LoVo (cell line): ENCODE measurements at places on chromosomes 1 and 21.
A peak's percentile ranks its signal among the peaks of the same experiment; 100 is the strongest.

GRCh38 chr1:162639718-162640117, 7.5 kb downstream of the DDR2 start:
- no peak for DNase-seq

- DNase-seq: no peak
Observed at GRCh38 chr1:64308866-64309265, 105.4 kb downstream of the UBE2U start.

- no peak for DNase-seq
Observed at GRCh38 chr1:167529829-167530474, 11.6 kb upstream of the CD247 start.

GRCh38 chr1:26281971-26282370, 2.1 kb downstream of the SH3BGRL3 start:
- DNase-seq: no peak

GRCh38 chr1:188023206-188023605, 1194.5 kb downstream of the PLA2G4A start:
- DNase-seq: no peak

GRCh38 chr1:35544976-35545375, 12.2 kb downstream of the KIAA0319L start:
- peak; percentile 26 for DNase-seq

DNA sequence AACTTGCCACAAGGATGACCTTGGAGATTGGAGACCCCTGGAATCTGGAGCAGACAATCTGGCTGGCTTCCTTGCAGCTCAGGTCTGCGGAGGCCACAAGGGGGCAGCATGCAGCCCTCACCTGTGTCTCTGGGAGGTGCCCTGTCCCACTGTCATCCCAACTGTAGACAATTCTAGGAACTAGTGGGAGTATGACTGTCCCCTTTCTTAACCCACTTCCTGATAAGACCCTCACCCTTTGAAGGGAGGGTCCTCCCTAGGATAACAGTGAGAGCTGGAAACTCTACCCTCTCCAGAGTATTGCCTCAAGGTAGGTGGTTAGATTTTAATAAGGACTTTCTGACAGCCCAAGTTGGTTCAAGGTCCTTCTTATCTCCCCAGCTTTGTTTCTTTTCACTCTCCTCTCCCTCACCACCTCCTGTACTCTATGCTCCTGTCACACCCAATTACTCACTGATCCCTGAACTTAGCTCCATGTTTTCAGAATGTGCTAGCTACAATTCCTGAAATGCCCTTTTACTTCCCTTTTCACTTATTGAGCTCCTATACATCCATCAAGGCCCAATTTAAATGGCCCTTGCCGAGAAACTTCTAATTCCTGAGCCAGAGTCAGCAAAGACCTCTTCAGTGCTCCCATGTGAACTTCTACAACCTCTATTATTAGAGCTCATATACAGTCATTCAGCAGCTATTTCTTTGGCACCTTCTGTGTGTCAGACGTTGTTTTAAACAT, 9.2 kb upstream of the KCNQ4 start:
- peak; percentile 46 for DNase-seq

GRCh38 chr1:64366821-64367220, 103.1 kb upstream of the CACHD1 start:
- no peak for DNase-seq

GRCh38 chr1:89607156-89607555, 25.8 kb upstream of the LRRC8C start:
- DNase-seq: no peak

DNA sequence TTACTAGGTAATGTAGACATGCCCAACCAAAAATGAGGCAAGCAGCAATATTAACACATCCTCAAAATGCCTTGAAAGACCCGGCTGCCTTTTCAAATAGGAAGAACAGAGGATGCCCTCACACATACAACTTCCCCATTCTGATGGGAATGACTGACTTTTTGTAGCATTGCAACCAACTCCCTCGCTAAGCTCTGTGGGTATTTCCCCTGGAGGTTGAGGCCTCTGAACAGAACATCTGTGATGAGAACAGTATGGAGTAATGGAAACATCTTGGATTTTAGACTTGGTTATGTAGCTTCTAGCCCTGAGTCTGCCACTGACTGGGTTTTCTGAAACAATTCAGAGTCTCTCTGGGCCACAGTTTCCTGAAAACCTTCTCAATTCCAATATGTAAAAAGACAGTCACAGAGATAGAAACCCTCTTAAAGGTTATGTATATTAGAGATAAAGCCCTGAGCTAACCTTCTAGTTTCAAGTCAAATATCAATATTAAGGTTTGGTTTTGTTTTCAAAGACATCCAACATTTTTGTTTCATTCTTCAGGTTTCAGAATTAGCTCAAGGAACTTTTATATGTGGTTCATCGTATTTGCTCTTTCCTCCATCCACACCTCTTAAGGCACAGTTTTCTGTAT, 311.5 kb downstream of the SETD4 start:
- no peak for DNase-seq

DNA sequence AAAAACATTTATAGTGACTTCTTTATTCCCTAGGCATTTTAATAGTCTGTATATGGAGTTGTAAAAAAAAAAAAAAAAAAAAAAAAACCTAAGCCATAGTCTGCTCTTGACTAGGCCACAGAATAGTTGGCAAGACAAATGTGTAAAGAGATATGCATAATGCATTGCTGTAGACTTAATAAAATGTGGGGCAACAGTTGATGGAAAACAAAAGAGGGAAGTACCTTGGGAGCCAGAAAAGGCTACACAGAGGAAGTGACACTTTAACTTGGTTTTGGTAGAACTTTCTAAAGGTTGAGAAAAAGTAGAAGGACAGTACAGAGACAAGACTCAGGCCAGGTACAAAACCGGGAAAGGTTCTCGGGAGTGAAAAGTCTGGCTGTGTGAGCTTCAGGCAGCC, 802.9 kb upstream of the ADAMTS5 start:
- DNase-seq: no peak

GRCh38 chr1:48610628-48611542, 138.9 kb upstream of the SPATA6 start:
- DNase-seq: no peak

- no peak for DNase-seq
Observed at GRCh38 chr1:206704226-206704625, 19.5 kb downstream of the MAPKAPK2 start.

DNA sequence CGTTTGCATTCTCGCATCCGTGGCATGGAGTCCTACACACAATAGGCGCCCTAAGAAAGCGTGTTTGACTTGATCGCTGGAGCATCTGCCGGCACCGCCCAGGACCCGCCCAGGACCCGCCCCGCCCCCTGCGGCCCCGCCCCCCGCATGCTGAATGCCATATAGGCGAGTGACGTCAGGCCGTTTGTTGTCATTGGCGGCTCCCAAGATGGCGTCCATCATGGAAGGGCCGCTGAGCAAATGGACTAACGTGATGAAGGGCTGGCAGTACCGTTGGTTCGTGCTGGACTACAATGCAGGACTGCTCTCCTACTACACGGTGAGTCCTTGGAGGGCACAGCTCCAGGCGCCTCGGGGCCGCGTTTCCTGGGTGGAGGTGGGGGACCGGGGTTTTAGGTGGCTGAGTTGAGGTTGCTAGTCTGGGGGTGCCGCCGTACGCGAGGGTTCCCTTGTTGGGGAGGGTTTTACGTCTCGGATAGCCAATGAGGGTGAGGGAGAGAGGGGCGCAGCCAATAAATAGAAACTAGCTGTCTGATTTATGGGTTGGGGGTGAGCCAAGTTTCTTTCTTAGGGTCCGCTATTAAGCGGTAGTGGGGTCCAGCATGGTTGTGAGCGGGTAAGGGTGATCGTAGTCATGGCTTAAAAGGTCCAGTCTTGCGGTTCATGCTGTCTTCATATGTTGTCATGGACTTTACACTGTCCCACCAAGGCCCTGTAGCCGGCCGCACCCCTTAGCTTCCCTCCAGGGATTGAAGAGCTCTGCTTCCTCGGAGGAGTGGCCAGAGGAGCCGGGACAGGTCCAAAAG, at the start of gene OSBPL9:
Gene OSBPL9 (plus strand): TSS at position 190 of the 806 bp plus-strand sequence. CDS start 19 bp downstream, at position 209.
- peak; percentile 93 for DNase-seq

DNA sequence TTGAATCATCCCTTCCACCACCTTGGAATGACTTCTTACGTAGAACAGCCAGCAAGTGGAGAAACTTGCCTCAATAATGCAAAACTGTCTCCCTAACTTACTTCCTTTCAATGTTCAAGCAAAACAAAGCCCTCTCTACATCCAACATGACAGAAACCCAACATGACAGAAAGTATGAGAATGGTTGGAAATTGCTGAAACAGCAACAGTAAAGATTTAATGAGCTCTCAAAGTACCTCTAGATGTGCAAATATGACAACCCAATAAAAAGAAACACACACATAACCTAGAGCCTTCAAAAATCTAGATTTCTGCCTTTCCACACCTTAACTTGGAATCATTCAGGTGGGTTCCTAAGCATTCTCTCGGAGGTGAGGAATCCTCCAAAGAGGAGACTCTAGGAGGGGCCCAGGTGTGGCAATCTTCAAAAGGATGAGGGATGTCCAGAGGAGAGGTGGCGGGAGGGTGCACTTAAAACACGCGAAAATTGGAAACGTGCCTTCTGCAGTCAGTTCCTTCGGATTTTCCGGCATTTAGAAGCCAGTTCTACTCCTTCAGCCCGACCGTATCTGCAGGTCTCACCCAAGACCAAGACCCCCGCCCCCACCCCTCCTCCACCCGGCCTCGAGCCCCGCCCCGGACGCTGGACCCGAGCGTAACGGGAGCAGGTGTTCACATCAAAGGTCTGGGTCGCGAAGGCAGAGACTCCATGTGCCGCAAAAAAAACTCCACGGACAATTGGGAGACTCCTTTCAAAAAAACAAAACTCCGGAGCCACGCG, 996 bp upstream of the MGST3 start:
- no peak for DNase-seq

DNA sequence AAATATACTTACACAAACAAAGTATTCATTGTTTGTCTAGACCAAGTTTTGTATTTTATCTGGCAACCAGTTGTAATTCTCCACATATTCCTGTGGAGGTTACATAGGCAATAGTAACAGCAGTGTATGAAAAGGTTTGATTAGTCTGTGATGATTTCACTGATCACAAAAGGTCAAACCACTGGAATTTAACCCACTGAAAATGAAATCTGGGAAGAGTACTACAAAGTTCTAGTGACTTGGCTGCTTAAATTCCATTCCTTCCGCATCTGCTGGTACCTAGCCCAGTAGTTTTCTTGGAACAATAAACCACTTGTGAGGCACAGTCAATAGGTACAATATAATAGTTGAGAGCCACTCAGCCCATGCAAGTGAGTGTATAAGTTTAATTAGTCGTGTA, 205.4 kb downstream of the NFIA start:
- no peak for DNase-seq

DNA sequence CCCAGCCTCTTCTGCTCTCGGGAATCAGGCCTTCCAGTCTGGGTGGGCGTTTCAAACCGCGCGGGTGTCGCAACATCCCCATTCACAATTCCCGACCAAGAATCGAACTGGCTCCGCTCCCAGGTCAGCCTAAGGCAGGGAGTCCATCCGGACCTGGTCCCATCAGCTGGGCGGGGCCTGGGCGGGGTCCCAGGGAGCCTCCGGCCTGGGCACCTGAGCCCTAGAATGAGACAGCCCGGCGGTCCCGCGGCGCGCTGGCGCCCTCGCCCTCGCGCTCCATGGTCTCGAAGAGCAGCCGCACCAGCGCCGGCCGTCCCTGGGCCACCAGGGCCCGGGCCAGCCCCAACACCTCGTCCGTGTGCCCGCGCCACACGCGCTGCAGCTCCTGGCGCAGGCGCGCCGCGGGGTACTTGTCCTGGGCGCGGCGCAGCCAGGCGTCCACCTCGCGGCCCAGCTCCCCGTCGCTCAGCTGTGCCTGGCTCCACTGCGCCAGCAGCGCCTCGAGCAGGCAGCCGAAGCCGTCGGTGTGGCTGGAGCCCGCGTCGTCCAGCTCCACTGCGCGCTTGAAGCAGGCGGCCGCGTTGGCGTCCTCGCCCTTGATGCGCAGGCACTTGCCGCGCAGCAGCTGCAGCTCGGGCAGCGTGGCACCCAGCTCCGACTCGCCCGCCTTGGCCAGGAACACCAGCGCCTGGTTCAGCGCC, 16.9 kb upstream of the PARS2 start:
- no peak for DNase-seq

- no peak for DNase-seq
Observed at GRCh38 chr1:89503690-89504089, 20.9 kb upstream of the LRRC8B start.

DNA sequence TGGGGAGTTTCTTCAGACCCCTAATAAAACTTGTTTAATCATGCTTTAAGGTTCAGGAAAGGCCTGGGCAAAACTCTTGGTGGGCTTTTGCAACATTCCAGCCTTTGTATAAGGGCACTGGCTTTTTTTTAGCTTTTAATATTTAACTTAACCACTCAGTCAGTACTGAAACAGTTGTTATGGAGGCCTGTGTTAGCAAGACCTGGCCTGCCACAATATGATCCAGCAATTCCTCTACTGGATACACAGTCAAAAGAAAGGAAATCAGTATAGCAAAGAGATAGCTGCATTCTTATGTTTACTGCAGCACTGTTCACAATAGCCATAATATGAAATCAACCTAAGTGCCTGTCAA, 75.1 kb upstream of the COG2 start:
- DNase-seq: no peak

- no peak for DNase-seq
Observed at GRCh38 chr1:94276988-94277434, 39.6 kb upstream of the ARHGAP29 start.

- DNase-seq: no peak
Observed at GRCh38 chr1:238960071-238960470, 426.3 kb upstream of the CHRM3 start.

DNA sequence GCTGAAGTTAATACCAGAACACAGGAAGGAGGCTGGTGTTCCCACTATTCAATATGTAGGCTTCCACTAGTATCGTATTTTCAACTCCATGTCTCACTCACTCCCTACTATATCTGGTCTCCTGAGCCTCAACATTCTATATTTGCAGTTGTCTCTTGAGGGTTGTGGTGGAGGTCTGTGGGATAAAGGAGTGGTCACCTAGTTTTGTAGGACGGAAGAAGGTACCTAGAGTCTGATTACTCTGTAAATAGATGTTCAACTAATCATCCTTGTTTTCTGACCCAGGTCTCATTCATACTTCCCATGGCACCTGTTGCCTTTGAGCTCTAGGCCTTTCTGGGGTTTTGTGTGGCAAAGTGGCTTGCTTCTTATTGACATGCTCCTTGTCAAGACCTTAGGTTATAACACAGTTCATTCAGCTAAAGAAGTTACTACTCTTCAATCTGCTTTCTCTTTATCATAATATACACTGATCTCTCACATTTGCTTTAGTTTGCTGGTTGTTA, 18.1 kb downstream of the IFT25 start:
- no peak for DNase-seq
